NCI-H446 treated with DMSO at 0.1 percent for 48 hours (cell line): ENCODE measurements at places on chromosomes 1 and 21.

GRCh38 chr1:203088441-203088840 is 2.6 kb upstream of the MYOG start:
- DNase-seq: no peak

DNA sequence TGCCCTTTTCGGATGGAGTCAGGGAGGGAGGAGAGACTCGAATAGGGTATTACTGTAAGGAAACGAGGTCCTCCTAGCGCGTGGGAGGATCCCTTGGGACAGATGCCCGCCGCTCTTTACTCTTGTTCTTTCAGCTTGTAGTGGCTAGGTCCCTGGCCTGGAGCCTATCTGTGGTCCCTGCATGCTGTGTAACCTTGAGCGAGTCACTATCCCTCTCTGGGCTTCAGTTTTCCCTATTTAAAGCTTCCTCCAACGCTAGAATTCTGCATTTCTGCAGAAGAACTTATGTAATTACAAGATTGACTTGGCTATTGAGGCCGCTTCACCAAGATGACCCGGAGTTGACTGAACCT is 744 bp downstream of the MIER1 start:
- DNase-seq: no peak

- DNase-seq: no peak
Measured at GRCh38 chr1:186793582-186793927, 35.2 kb upstream of the PLA2G4A start.

DNA sequence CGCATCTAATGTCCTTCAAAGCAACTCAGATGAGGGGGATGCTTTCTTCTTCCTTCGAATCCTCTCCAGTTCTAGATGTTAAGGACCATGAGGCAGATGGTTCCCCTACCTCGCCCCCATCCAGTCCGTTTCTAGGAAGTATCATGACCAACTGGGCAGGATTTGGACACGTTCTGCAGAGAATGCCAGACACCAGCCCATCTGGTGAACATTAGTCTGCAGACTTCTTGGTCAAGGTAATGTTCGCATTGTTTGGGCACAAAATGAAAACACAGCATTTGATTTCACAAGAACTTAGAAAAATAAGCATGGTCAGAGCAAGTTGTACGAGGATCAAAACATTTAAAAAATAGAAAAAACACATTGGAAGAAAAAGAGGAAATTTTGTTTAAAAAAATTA is 25.4 kb upstream of the ADARB1 start:
- DNase-seq: no peak

DNA sequence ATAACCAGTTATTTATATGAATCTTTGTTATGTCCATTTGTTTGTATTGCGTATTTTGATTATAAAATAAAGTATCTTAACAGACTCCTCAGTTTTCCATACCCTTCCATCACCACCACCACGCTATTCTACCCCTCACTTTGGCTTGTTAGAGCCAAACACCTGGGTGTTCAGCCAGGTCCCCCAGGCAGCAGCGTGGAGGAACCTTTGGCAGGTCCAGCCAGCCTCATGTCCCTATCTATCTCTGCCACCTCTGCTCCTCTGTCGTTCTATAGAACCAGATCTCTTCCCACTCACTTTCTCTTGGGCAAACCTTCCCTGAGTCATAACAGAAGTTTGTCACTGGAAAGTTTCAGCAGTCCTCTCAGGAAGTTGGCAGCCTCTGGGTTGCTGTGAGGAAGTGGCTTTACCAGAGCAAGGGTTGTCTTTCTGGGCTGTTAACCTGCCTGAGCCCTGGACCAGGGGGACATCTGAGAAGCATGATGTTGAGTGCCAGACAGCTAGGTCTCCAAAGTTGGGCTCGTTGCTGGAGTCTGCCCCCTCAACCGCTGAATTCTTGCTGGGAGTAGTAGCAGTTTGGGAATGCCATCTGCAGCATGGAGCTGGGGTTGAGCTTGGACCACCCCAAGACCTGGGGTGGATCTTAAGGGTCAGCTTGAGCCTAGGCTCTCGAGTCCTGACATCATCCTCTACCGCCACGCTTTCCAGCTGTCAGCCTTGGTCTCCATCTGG is 996 bp upstream of the SH3BGRL3 start:
- no peak for DNase-seq

DNA sequence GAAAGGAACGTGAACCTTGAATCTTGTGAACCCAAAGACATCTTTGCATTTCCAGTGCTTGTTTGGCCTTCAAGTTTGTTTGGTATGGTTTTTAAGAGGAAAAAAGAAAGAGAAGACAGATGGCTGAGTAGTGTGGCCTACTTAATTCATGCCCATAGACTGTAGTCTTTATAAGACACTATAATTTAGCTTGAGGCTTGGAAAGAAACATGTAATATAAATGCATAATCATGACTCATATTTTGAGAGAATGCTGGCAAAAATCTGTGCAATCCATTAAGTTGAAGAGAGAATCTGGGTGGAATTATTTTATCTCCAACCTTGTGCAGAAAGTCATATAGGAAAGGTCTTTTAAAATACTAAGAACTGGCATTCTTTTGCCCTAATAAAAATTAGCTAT is 179.3 kb downstream of the SIPA1L2 start:
- no peak for DNase-seq

DNA sequence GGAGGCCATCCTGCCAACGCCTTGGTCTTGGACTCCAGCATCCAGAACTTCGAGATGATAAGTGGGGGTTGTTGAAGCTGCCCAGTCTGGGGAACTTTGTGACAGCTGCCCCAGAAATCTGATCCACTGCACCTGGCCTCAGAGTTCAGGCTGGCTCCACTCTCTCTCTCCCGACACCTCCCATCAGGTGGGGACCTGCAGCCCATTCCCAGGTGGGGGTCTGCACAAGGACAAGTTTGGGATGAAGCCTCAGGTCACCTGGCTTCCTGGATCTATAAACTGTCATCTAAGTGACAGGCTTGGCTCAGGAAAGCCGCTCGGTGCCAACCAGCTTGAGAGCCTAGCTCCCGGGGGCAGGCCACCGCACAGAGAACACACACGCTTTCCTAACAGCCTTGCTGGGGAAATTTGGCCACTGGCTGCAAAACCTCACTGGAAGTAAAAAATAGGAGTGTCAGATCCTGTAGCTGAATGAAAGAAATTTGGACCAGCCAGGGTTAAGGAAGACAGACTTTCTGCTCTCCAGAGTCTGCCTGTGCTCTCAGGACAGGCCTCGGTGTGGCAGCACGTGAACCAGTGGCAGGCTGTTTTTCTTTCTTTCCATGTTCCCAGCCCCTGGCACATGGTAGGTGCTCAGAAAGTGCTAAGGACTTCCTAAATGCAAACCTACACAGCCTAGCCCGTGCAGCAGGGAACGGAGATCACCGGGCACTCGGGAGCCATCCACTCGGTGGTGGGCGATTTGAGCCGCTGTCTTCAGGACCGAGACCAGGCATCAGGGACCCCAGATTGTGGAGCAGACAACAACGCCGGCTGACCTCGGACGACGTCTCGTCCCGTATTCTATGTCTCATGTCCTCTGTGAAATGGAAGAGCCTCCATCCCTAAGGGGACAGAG is 42.6 kb upstream of the LBR start:
- DNase-seq: no peak

DNA sequence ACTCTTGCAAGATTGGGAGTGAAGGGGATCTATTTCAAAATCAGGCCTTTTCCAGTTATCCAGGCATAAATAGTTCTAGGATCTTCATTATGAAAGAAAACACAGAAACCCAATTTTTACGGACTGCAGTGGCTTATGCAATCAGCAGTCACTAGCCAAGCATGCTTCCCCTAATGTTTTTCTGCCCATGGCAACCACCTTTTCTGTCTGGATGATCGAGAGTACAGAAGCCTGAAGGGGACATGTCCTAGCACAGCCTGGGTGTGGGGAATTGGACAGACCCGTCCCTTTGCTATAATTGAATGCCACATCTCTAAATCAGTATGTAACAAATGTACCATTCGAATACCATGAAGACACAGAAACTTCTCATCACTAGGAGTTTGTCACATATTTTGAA is 29.8 kb upstream of the NCAM2 start:
- no peak for DNase-seq

DNA sequence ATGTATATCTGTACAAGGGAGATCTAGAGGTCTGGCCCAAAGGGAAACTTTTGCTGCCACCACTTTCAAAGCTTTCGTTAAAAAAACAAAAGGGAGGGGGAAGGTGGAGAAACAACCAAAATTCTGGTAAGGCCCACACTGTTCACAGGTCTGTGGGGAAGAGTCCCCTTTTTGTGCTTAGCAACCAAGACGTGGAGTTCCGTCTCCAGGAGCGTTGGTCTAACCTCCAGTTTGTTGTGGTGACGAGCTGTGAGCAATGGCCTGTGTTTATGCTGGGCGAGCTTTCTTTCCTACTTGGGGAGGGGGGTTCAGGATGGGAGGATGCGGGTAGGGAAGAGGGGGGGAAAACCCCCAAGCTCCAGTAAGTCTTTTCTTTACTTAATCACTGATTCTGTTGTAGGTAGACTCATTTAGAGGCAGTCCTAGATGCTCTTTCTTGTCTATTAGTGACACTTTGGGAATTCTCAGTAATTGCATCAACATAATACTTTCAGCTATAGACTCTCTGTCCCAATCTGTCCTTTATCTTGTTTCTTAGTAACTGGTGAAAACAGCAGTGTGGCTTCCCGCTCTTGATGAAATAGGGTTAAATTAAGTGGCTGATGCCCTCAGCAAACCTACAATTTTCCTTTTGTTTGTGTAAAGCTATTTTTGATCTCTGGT is 1.5 kb downstream of the HIPK1 start:
- no peak for DNase-seq

GRCh38 chr1:193448682-193449461 is 262.5 kb upstream of the B3GALT2 start:
- no peak for DNase-seq

GRCh38 chr1:117612517-117613248 is 6.8 kb downstream of the TENT5C start:
- no peak for DNase-seq

DNA sequence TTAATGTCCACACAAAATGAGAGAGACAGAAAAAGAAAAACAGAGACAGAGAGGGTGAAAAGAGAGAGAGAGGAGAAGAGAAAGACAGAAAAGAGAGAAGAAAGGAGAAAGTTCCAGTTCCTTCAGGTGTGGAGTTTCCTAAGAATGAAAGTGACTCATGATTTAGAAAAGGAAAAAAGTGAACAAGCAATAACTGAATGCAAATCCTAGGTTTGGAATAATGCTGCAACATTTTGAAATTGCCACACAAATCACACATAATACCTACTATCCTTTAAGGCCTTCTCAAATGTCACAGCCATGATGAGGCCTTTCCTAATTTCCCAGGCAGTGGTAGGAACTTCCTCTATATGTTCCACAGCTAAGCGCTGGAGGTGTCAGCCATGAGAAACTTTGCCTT is 31.5 kb upstream of the XPR1 start:
- DNase-seq: no peak

GRCh38 chr1:1005774-1006304 is 5.9 kb upstream of the HES4 start:
- DNase-seq: no peak

GRCh38 chr21:42456457-42456856 is 39.6 kb downstream of the RSPH1 start:
- no peak for DNase-seq

DNA sequence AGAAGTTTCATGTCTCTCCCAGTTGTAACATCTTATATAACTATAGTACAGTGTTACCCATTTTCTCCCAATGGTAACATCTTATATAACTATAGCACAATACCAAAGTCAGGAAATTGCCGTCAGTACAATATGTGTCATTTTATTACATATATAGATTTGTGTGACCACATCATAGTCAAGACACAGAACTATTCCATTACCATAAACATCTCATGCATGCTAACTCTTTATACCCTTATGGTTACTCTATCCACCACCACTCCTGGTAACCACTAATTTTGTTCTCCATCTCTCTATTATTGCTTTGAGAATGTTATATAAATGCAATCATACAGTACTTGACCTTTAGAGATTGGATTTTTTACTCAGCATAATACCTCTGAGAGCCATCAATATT is 120.7 kb downstream of the BACH1 start:
- DNase-seq: no peak

- no peak for DNase-seq
Measured at GRCh38 chr1:23425193-23425494, 596 bp upstream of the TCEA3 start.

DNA sequence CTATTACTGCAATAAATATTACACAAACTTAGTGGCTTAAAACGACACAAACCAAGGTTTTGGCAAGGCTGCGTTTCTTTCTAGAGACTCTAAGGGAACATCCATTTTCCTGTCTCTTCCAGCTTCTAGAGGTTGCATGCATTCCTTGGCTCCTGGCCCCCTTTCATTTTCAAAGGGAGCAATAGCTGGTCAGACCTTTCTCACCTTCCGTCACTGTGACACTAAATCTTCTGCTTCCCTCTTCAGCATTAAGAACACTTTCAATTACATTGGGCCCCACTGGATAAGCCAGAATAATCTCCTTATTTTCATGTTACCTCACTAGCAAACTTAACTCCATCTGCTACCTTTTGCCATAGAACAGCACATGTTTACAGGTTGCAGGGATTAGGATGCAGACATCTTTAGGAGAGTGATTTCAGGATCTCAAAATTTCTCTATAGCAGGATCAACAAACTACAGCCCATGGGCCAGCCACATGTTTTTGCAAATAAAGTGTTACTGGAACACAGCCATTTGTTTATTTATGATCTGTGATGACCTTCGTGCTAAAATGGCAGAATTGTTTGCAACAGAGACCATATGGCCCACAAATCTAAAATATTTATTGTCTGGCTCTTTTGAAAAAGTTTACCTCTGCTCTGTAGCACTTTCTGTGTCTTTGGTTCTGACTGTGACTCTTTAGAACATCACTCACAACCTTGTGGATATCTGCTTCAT is 221.5 kb upstream of the SGIP1 start:
- no peak for DNase-seq

GRCh38 chr21:43331962-43332828 is 94.7 kb downstream of the SIK1 start:
- DNase-seq: no peak

GRCh38 chr21:15521644-15522001 is 208.2 kb upstream of the USP25 start:
- no peak for DNase-seq

- no peak for DNase-seq
Measured at GRCh38 chr21:42207426-42207825, 11.5 kb upstream of the ABCG1 start.

GRCh38 chr1:230047114-230047865 is 19.7 kb upstream of the GALNT2 start:
- no peak for DNase-seq

DNA sequence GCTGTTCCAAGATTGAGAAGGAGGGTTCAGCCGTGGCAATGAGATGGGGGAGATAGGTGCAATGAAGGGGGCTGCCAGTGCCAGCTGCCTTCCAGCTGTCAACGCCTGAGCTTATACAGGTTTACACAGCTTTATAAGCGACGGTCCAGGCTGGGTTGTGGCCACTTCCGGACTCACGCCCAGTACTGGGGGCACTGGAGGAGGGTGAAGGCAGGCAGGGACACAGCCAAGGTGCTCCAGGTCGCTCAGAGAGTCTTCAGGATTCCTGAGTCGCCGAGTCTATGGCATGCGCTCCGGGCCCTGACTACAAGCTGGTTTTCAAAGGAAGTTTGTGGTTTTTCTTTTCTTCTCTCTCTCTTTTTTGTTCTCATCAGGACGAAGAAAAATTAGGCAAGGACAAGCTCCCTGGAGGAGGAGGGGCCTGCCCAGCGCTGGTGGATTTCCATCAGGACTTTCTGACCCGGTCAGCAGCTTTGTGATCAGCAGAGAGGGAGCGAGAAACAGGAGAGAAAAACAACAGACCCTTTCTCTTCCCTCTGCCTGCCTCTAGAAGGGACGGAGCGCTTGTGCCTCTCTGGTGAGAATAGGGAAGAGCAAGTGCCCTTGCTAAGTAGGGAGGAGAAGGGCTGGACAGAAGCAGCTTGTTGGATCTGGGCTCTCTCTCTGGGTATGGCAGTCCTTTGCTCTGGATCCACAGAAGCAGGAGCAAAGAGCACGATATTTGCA is at the start of gene MINDY1:
TSS of gene MINDY1 (minus strand) at position 576 of the 726 bp plus-strand sequence. CDS start 4,285 bp downstream, outside the sequence.
- peak; percentile 73 for DNase-seq

- no peak for DNase-seq
Measured at GRCh38 chr1:167061073-167061464, 29.1 kb downstream of the GPA33 start.
